ENCODE measurements at places on chromosomes 5 and 9.
A peak's percentile ranks its signal among the peaks of the same experiment; 100 is the strongest.

DNA sequence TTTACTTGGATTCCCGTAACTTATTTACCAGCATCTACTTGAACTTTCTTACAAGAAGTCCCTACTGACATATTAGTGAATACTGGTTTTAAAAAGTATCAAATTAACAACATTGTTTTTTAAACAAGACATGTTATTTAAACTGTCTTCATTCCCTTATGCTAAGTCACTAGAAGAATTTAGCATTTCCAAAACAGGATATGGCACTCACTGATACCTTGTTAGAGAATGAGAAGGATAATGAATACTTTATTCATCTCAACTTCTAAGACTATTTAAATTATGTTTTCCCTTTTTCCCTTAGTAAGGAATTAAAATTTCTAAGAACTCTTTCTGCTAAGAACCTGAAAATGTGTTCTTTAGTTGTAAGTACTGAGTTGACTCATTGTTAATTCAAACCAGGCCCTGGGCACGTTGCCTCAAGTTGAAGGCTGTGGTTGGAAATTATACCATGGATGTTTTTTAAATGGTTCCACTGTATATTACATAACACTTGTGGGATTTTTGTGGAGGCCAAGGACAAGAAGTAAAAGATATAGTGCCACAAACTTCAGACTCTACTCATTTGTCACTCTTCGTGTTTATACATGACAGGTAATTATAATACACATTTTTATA is 219.0 kb upstream of the EDIL3 start:
- no peak for DNase-seq

DNA sequence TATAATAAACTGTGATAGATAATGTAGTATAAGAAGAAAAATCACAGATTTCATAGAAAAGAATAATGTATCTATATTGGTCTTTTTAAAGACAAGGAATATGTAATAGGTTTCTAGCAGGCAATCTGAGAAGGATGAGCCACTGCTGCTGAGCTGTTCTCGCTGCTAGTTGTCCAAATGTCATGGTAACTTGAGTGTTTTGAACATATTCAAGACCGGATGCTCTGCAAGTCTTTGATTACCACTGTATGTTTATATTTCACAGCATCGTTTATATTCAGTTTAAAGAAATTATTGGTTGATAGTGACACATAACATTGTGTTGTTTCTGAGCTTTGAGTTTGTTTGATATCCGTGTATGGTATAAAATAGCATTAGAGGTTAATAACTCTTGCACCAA is 9.6 kb downstream of the C5orf47 start:
- no peak for DNase-seq

DNA sequence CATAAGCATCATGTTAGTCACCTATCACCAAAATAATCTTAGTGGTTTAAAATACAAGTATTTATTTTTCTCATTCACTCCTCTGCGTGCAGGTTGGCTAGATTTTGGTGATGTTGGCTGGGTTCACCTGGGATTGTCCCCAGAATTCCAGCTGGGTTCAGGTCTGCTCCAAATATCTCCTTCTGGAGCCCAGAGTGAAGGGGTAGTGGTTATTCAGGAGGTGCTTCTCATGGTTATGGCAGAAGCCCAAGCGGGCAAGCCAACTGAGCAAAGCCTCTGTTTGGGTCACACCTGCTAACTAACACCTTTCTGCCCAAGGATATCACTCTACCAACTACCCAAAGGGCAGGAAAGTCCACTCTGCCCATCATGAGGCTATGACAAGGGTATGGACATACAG is 4.7 kb upstream of the SLC25A46 start:
- no peak for DNase-seq

DNA sequence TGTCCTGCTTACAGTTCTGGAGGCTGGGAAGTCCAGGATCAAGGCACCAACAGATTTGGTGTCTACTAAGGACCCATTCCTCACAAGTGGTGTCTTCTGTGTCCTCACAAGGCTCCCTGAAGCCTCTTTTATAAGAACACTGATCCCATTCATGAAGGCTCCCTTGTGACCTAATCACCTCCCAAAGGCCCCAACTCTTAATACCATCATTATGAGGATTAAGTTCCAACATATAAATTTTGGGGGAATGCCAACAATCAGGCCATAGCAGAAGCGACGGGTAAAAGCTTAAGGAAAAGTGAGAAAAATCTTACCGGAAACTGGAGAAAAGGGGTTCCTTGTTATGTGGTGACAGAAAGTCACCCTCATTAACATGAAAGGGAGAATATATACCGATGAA is 11.2 kb downstream of the CTNNAL1 start:
- DNase-seq = no peak

DNA sequence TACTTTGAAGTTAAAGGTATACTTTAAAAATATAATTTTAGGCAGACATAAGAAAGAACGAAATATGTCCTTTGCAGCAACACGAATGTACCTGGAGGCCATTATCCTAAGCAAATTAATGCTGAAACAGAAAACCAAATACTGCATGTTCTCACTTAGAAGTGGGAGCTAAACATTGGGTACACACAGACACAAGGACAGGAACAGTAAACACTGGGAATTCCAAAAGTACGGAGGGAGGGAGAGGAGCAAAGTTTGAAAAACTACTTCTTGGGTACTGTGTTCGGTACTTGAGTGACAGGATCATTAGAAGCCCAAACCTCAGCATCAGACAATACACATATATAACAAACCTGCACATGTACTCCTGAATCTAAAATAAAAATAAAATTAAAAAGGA is 40.9 kb downstream of the TJP2 start:
- DNase-seq = no peak

DNA sequence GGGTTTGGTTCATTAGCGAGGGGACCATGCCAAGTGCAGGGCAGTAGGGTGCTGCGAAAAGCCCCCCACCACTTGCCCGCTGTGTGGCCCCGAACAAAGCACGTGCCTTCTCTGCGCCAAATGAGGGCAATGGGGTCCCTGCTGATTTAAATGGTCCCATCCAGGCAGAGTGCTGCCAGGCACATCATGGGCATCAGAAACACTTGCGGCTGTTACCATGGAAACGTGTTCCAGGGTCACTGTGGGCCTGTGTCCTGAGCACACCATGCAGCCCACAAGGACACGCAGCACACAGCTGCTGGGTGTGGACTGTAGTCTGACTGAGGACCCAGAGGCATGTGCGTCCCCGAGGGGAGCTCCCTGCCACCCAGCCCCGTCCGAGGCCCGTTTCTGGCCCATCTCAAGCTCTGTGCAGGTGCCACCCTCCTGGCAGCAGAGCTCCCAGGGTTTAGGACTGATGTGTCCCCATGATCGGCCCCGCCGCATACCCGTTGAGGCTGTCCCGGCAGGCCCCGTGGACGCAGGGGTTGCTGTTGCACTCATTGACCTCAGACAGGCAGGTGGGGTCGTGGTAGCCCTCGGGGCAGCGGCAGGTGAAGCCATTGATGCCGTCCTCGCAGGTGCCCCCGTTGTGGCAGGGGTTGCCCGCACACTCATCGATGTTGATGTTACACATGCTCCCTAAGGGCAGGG is 31.3 kb upstream of the SEC16A start:
- DNase-seq = no peak

DNA sequence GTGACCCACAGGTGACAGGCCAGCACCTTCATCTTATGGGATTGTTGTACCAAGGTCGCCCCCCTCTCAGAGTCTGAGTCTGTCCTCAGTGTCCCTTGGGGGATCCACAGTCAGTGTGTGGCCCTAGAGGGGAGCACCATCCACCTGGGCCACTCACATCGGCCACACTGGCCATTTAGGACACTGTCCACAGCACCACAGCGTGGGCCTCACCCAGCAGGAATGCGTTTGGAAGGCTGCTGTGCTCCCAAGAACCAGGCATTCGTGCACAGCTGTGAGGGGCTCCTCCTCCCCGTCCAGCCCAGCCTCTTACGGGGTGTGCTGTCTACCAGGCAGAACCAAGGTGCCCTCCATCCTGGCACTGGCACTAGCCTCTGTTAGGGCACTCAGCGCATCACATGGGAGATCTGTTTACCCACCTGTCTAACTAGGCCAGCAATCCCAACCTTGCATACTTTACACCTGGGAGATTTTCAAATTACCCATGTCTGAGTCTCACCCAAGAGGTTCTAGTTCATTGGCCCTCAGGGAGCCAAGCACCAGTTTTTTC is 24.5 kb upstream of the UBE2QL1 start:
- DNase-seq = no peak

- no peak for DNase-seq
These were observed 4.5 kb downstream of the PDE6A start for GRCh38 chr5:149940077-149940574.

DNA sequence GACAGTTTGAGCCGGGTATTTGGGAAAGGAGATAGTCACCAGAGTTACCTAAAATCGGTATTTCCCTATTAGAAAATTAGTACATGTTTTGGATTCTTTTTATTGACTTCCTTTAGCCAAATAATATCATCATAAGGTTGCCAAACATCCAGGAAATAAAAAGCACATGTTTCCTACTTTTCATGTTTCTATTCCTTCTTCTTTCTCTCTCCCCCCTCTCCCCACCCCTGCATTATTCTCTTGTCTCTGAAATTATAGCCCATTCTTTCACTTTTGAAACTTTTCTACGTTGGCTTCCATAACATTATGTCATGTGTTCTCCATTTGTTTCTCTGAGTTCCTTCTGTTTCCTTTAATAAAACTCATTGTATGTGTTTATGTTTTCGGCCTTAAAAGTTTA is 161.9 kb downstream of the ALDH1A1 start:
- no peak for DNase-seq

GRCh38 chr5:4995014-4995413 is 145.1 kb upstream of the ADAMTS16 start:
- DNase-seq = no peak

- DNase-seq = no peak
These were observed 221.8 kb upstream of the RASEF start for GRCh38 chr9:83284746-83285145.

GRCh38 chr5:127746756-127747155 is 43.6 kb downstream of the CCDC192 start:
- no peak for DNase-seq

DNA sequence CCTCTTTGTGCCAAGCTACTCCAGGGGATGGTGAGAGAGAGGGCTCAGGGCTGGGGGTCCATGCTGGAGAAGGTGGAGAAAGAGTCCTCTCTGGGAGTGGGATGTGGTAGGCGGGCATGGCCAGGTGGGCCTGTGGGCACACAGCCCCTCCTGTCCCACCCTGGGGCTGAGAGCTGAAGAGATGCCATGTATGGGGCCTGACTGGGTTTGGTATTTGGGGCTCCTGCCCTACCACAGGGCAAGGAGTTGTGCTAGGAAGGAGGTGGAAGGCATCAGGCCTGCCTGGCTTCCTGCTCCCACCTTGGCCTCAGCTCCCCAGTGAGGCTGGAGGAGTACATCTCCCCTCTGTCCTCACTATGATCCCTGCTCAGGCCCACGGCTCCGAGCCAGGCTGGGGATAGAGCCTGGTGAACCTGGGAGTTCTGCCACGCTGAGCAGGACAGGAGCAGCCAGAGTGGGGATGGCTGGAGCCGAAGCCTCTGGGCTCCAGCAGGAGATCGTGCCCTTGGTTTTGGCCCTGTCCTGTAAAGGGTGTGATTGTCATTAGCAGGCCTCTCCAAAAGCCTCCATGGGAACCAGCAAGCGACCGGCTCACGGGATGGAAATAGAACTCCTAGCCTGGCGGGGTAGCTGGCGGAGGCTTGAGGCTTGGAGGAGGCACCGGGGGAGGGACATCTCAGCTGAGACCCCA is 75.5 kb downstream of the CACNA1B start:
- peak; percentile 17 for DNase-seq

DNA sequence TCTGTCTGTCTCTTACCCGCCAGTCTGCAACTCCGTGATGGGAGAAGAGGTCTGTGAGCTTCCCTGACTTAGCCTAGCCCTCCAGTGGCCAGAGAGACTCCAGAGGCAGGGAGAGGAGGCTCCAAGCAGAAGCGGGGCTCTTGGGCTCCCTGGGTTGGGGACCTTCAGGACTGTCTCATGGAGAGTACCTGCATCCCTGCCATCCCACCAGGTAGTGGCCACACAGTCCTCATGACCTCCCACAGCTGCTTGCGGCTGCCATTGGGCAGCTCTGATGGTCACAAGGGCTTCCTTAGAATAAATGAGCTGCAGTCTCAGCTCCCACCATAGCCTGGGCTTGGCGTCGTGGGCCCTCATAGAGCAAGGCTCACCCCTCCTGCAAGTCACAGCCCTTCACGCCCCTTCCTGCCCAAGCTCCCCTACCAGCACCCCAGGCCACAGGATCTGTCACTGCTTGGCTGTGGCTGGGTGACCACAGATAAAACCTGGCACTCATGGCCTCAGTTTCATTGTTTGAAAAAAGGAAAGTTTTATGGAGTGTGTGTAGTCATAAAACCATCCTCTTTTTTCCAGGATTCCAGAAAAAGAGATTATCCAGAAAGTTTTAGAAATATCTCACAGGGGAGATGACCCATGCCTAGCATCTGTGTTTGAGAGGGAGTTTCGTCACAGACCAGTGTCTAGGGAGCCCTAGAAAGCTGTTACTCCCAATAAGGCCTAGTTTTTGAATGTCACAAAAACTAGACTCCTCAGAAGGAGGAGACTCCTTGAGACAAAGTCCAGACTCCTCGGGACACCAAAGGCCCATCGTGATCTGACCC is 48.4 kb downstream of the PPARGC1B start:
- no peak for DNase-seq

- DNase-seq = no peak
These were observed 107.3 kb upstream of the DPYSL3 start for GRCh38 chr5:147617191-147617606.

- no peak for DNase-seq
These were observed 17.1 kb upstream of the OLFM1 start for GRCh38 chr9:135070198-135070951.

- no peak for DNase-seq
These were observed 13.2 kb upstream of the C5orf58 start for GRCh38 chr5:170219615-170220014.

GRCh38 chr5:135565725-135566421 is 12.9 kb downstream of the CXCL14 start:
- DNase-seq = peak; percentile 86

- no peak for DNase-seq
These were observed 6.5 kb downstream of the CD74 start for GRCh38 chr5:150406103-150406722.

GRCh38 chr5:26942481-26942880 is 95.9 kb downstream of the CDH9 start:
- no peak for DNase-seq

DNA sequence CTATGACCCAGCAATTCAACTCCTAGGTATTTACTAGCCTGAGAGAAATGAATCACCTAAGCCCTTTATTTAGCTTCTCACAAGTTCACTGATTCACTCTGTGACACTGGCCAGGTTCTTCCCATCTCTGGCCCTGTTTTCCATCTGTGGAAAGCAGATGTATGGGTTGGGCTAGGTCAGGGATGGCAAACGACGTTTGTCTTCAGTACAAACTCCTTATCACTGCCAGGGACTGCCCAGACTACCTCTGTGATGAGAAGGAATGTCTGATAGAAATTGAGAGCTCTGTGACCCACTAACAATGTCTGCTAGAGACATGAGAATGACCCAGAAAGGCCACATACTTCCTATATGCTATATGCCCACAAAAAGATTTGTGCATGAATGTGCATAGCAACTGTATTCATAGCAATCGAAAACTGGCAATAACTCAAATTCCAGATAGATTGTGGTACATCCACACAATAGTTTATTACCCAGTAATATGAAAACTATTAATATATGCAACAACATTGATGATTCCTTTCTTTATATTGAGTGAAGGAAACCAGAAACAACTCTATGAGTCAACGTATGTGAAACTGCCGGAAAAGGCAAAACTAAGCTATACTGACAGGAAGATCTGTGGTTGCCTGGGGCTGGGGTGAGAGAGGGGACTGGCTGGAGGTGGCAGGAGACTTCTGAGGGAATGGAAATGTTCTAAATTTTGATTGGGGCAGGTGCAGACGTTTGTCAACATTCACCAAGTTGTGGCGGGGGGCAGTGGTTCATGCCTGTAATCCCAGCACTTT is 32.0 kb upstream of the ADAM19 start:
- peak; percentile 77 for DNase-seq

Data from activated CD8-positive, alpha-beta memory T cell treated with anti-CD3 and anti-CD28 coated beads for 24 hours (primary cell).